Stimulated activated CD4-positive, alpha-beta T cell treated with anti-CD3 and anti-CD28 coated beads, Interleukin-15, amount 100 ng/mL, for 1 hour (primary cell): ENCODE measurements at places on chromosomes 6 and 20.

- DNase-seq, result no peak
Measured at GRCh38 chr6:162683135-162683534, 44.4 kb downstream of the PRKN start.

- no peak for DNase-seq
Measured at GRCh38 chr6:79862126-79862525, 85.2 kb downstream of the ELOVL4 start.

GRCh38 chr6:75029333-75029732 lies 176.5 kb downstream of the COL12A1 start:
- DNase-seq, result no peak

DNA sequence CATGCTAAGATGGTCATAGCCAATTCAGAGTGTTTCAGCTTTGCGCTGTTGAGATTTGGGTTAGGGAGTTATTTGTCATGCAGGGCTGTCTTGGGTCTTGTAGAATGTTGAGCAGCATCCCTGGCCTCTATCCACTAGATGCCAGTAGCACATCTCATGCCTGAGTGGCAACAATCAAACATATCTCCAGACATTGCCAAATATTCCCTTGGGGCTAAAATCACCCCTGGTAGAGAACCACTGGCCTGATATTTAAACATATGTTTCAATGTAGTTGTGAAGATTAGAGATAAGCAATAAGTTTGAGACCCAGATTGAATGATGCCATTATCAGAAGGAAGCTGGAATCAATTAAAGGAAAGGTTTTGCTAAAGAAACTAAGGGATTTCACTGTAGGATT lies 463.3 kb downstream of the DOK5 start:
- DNase-seq, result no peak

DNA sequence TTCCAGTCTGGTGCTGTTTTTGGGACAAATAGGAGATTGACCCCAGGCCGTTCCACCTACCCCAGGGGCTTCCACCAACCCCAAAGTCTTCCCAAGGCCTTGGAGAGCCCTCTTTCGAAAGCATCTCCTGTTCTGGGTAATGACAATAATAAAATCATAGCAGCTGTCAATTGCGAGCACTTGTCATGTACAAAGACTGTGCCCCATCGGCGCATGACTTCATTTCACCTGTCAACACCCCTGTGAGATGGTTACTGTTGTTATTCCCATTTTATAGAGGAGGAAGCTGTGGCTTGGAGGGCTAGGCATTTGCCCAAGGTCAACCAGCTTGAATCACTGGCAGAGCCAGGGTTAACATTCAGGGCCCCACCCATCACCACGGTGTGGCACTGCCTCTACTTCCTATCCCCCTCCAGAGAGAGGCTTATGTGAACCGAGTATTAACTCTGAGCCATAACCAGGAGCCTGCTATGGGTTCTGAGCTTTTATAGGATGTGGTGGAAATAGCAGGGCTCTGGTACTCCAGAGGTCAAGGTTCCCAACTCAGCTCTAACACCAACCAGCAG lies 51.2 kb downstream of the HNF4A start:
- no peak for DNase-seq

- no peak for DNase-seq
Measured at GRCh38 chr20:9081423-9081966, 12.6 kb downstream of the PLCB4 start.

DNA sequence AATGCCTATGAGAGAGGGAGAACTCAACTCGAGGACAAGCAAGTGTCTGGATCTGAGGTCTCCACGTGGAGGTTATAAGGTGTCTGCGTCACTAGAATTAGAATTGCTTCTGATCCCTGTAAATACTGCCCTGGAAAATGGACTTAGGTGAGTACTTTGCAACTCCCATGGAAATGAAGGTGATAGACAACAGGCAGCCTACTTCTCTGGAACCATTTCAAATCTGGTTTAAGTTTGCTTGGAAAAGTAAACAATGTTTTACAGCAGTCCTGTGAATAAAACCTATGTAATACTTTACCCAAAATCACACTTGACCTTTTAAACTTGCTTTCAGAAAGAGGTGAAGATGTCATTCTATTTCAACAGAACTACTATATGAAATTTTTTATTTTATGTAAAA lies 70.1 kb upstream of the TENT5A start:
- no peak for DNase-seq

DNA sequence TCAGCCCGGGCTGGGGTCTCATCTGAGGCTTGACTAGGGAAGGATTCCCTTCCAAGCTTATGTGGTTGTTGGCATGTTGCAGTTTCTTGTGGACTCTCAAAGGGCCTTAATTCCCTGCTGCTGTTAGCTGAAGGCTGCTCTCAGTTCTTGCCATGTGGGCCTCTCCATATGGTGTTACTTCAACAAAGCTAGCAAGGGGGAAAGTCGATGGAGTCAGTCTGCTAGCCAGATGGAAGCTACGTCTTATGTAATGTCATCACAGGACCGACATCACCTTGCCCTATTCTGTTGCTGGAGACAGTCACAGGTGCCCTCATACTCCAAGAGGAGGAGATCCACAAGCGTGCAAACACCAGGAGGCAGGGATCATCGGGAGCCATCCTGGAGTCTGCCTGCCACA lies 43.3 kb upstream of the ARMC2 start:
- no peak for DNase-seq
